ENCODE measurements at places on chromosomes 16 and 17.
A peak's percentile ranks its signal among the peaks of the same experiment; 100 is the strongest.

GRCh38 chr16:22161999-22162655 lies at the start of gene SDR42E2:
Gene SDR42E2, plus strand, starts transcription at chr16:22162506. Its CDS starts 3,077 bp downstream, at chr16:22165583.
- DNase-seq, result no peak

DNA sequence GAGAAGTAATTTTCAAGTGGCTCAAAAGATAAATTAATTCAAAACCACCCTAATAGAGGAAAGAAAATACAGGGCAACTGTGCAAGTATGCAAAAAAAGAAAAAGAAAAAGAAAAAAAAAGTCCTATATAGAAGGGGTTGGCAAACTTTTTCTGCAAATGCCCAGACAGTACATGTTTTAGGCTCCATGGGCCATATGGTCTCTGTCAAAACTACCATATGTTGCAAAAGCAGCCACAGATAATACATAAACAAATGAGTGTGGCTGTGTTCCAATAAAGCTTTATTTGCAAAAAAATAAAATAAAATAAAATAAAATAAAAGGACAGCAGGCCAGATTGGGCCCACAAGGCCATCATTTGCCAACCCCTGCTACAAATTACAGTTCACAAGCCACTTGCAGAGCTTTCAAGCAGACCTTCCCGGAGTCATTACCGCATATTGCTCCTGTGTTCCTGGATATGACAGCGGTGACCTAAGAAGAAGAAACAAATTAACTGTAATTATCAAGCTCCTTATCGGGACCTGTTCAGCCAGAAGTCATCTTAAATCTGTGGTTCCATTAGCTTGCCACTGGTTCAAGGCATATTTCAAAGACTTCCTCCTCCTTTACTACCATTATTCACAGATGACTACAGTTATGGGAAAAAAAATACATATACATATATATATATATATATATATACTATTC lies 15.9 kb downstream of the ZC3H7A start:
- DNase-seq, result no peak

DNA sequence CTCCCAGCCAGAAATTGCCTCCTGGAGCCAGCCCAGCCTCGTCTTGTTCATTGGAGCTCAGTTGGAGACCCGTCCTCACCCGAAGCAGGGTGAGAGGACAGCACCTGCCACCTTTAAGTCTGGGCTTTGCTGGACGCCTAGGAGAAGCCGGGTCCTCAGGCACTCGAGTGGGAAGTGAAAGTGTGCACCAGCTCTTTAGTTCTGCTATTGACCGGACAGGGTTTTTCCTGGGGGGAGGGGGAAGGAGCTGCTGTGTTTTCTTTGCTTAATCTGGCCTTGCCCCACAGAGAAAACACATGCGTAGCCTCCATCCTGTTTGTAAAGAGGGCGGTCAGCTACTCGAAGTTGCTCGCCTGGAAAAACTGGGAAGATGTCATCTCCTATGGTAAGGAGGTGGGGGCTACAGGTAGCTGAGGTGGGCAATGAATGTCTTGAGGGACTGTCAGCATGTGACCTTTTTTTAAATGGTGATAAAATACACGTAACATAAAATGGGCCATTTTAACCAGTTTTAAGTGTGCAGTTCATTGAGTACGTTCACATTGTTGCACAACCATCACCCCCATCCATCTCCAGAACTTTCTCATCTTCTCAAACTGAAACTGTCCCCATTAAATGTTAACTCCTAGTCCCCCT lies 34.4 kb downstream of the CMIP start:
- no peak for DNase-seq

- peak; percentile 9 for DNase-seq
These were observed 9.1 kb upstream of the TMEM100 start for GRCh38 chr17:55731586-55732250.

DNA sequence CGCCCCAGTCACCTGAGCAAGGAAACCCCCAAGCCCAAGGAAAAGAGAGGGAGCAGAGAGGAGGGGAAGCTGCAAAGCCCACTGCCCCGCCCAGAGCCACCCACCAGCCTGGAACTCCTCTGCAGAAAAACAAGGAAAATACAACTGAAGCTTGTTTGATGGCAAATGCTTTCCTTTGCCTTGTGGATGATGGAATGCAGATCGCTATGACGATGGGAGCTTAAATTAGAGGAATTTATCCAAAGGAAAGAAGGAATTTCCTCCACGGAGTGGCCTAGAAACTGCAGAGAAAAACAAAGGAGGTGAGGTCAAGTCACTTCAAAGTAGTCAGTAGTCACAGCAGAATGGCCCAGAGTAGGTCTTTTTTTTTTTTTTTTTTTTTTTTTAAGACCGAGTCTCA lies 31.5 kb upstream of the ASGR2 start:
- peak; percentile 42 for DNase-seq

DNA sequence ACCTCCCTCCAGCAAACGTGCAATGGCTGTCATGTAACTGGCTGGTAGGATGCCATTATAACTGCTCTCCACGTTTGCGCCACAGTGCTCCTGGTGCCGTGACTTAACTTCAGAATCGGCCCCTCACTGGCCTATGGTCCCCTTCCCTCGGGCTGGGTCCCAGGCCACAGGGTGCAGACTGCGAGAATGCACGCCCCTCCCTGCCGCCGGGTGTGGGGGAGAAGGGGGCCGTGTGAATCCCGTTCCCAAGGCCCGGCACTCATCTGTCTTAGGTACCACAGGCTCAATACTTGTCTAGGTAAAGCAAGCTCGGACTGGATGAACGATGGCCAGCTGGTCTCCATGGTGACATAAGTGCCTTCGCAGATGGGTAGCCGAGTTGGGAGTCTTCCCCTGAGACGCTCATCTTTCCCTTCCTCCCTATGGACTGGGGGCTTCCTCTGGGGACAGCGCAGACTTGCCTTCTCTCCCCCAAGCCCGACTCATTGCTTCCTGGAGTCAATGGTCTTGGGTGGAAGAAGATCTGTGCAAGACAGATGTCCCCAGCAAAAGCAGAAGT lies 37.8 kb downstream of the TIMM22 start:
- DNase-seq, result no peak

DNA sequence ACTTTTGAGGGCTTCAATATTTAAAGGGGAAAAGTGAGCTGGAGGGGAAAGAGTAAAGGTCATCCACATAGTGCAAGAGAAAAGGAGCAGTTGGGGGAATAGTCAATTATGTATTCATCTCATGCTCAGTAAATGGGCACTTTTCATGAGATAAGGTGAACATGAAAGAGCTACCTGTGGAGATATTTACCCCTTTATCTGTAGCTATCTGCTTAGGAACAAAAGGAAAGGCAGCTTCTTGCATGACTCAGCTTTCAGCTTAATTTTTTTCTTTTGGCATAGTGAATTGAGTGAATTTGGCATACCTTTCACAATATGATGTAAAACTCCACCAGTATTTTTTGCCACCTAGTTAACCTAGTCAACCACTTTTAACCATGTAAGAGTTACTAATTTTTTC lies 26.4 kb downstream of the CPD start:
- no peak for DNase-seq

- no peak for DNase-seq
These were observed 4.7 kb downstream of the CDIPT start for GRCh38 chr16:29858149-29858849.

DNA sequence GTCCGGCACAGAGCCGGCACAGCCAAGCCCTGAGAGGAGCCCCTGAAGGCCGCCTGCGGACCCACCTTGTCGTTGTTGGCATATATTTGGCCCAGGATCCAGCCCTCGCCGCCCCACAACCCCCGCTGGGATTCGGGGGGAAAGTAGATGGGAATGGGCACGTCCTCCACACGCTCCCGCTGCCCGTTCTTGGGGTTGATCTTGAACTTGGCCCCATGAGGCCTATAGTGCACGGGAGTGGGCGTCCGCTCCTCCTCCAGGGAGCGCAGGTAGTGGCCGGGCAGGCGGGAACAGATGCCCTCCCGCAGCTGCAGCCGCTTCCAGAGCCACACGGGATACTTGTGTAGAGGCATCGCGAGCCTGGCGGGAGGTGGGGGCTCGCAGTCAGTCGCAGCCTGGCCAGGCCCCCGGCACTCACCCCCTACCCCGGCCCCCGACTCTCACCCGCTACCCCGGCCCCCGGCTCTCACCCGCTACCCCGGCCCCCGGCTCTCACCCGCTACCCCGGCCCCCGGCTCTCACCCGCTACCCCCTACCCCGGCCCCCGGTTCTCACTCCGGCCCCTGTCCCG lies 387 bp downstream of the MRPL28 start:
- peak; percentile 27 for DNase-seq

DNA sequence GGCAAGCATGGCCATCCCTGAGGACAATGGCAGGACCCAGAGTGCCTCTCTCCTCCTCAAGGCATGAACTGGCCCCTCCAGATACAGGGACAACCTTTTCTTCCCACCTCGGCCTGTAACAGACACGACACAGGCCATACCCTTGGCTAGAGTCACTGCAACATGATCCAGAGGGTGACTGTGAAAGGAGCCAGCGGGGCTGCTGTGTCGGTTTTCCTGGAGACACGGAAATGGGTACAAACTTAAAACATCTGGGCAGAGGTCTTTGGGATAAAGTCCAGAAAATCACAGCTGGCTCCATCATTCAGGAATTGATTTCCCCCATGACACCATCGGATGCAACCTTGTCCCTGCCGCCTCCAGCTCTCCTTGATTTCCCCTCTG lies 5.3 kb downstream of the CEP295NL start:
- DNase-seq, result no peak

DNA sequence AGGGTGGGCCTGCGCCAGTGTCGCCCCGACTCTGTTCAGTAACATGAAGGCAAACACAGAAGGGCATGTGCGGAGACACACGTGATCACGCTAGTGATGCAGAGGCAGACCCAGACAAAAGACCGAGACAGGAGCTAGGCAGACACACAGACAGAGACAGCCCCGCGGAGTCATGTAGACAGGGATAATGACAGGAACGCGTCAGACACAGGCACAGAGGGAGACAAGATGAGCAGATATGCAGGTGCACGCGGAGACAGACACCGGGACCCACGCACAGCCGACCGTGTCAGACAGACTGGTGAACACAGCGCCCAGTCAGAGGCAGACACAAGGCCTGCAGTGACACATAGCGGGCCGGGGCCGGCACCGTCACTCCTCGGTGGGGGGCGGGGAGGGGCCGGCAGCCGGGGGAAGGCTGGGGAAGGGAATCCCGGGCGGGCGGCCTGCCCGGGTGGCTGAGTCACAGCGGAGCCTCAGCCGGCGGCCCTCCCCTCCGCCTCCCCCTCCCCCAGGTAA lies 7.4 kb downstream of the KDM6B start:
- peak; percentile 94 for DNase-seq

DNA sequence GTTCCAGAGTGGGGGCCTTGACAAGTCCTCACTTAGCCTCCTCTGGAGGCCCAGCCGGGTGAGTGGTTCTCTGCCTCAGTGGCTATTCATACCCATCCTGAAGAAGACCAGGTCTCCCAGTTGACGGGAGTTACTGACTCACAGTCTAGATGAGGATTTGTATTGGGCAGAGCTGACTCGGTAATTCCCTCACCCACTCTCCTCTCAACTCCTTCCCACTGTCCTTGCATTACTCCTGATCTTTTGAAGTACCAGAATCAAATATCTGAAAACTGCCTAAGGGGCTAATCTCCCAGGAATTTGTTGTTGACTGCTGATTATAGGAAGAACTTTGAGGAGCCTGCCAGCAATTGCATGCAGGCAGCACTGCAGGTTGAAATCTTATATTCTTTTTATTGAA lies 14.2 kb downstream of the SAP30BP start:
- DNase-seq, result peak; percentile 47

DNA sequence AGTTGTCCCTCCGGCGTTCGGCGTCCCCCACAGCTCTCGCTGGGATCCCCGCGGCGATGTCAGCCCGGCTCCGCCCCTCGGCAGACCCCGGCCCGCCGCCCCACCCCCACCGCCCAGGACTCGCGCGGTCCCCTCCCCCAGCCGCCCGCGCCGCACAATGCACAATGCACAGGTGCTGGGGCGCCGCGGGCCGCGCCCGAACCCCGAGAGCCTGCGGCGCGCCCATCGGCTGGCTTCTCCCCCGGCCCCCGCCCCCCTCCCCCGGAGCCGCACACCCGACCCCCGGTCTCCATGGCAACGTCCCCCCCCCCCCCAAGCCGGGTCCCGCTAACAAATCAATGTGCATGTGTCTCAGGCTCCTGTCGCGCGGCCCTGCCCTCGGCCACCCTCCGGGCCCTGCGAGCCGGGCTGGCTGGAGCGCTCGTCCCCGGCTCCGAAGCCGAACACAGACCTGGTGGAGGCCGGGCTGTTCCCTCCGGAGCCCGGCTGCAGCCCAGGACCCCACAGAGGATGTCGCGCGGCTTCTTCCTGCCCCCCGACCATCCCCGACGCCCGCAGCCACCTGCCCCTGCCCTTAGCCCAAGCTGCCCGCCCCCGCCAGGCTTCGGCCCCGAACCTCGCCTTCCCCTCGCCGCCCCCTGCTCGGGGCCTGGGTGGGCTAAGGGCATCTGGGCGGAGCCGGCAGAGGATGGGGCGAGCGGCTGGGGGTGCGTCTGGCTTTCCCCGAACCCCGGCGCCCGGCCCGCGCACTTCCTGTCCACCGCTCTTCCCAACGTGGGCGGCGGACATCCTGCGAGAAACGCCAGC lies 818 bp upstream of the CBX8 start:
- no peak for DNase-seq

DNA sequence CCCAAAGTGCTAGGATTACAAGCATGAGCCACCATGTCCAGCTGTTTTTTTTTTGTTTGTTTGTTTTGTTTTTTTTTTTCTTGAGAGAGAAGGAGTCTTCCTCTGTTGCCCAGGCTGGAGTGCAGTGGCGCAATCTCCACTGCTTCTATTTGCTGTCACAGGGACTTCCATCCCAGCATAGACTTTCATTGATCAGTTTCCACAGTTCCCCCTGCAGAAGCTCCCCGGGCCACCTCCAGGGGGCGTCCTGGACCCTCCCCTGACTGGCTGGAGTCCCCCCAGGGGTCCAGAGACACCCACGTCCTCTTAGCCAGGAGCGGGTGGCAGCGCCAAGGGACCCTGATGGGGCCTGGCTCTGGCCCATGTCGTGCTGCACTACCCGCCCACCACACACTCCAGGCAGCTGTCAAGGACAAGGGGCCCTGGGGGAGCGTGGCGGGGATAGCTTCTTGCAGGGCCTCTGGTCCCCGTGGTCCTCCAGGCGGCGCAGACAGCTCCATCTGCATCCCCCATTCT lies 3.1 kb upstream of the NPW start:
- DNase-seq, result no peak

DNA sequence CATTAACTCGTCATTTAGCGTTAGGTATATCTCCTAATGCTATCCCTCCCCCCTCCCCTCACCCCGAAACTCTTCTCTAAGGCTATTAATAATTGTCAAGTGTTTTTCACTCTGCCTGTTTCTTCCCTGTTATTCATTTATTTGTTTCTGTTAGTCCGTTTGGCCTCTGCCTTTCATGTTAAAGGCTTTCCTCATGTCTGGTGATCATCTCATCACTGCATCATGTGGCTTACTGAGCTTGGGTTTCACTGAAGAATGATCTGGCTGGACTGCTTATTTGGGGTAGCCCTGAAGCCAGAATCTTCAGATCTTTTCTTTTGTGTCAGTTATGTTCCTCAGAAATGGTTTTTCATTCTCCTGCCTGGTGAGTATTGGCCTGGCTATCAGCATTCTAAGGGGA lies 9.5 kb downstream of the UTP4 start:
- DNase-seq, result no peak

GRCh38 chr16:84752600-84752999 lies 52.8 kb downstream of the USP10 start:
- no peak for DNase-seq

Data from fibroblast of skin of back (primary cell).